ENCODE measurements at places on chromosomes 5 and 9. TPM values are rescaled to one million over a fixed set of nuclear protein-coding genes. Genes with fewer than 3 reads are reported as not detected.

- DNase-seq, result peak; percentile 50
Measured at GRCh38 chr5:134118212-134118835, 3.8 kb downstream of the TCF7 start.

DNA sequence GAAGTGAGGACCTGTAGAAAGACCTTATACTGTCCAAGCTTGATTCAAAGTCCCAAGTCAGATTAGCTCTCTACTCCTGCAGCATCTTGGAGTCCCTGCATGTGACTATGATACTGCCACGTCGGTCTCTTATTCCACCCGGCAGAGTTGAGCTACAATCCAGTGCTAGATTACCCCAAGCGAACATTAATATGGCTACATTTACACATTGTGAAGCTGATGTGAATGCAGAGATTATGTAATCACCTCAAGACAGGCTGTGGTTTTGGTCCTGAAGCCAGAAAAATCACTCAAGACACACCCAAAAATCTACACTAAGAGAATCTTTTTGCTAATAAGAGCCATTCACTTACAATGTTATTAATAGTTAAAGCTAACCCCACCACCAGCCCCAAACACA is 116.7 kb downstream of the GNA14 start:
- no peak for DNase-seq

The THBS4 gene
- polyA plus RNA-seq, result not detected

The DND1 gene
- polyA plus RNA-seq, result not detected

The ORM1 gene
- polyA plus RNA-seq, result not detected

The TAF11L5 gene
- polyA plus RNA-seq, result not detected

DNA sequence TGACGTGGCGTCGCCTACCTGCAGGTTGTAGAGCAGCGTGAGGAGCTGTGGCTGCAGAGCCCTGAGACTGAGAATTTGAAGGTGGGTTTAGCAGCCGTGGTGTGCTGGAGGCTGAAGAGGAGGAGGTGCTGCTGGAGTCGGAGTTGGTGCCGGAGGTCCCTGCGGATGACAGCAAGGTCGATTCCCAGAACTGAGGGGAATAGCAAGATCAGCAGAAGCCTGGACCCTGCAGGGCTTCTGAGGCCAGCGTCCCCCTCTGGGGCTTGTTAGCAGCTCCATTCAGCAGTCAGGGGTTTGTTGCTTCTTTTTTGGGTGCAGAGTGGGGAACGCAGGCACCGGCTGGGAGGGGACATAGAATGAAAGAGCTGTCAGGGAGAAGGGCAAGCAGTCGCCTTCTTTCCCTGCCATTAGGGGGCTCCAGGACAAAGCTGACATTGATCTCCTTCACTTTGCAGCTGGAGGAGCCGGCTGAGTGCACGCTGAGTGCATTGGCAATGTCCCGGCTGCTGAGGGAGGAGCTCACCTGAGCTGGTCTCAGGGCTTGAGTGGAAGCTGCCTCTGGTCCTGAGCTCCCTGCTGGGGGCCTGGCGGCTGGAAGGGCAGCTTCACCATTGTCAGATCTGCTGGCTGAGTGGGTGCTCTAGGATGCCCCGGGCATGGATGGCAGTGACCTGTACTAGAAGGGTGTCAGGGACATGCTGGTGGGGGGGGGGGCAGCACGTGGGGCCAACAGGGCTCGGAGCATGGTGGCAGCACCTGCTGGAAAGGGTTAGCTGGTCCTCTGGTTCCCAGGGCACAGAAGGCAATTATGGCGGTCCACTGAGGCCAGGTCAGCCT is 20.8 kb downstream of the OBP2B start:
- DNase-seq, result no peak

GRCh38 chr9:128819716-128820664 is 1.7 kb downstream of the ENDOG start:
- no peak for DNase-seq

GRCh38 chr9:35748858-35749514 is at the start of the genes GBA2 and RGP1:
Gene GBA2 (minus strand): TSS chr9:35749228. CDS start chr9:35748704, 524 bp downstream.
Gene RGP1 (plus strand): TSS chr9:35749287. CDS start chr9:35749756, 469 bp downstream.
- DNase-seq, result peak; percentile 73

- no peak for DNase-seq
Measured at GRCh38 chr5:74127381-74128320, 501.7 kb downstream of the ARHGEF28 start.

DNA sequence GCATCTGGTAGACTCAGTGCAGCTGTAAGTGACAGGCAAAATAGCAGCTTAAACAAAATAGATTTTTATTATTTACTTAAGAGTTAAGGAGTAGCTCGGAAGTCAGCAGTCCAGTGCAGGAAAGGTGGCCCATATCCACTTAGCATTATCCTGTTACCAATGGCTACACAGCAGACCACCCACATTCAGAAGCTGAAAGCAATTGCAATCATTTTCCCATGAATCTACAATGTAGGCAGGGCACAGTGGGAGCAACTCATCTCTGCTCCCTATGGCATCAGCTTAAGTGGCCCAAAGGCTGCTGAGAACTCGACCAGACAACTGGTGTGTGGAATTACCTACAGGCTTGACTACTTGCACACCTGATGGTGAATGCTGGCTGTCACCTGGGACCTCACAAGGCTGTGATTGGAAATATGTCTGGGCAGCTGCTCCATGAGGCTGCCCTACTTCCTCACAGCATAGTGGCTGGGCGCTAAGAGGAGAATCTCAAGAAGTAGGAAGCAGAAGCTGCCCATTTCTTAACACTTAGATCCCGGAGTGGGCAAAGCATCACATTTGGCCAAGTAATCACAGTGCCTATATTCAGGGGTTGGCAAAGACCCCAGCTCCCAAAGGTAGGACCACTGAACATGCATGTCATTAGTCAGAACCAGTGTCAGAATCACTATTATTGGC is 56.4 kb downstream of the SNX18 start:
- no peak for DNase-seq

DNA sequence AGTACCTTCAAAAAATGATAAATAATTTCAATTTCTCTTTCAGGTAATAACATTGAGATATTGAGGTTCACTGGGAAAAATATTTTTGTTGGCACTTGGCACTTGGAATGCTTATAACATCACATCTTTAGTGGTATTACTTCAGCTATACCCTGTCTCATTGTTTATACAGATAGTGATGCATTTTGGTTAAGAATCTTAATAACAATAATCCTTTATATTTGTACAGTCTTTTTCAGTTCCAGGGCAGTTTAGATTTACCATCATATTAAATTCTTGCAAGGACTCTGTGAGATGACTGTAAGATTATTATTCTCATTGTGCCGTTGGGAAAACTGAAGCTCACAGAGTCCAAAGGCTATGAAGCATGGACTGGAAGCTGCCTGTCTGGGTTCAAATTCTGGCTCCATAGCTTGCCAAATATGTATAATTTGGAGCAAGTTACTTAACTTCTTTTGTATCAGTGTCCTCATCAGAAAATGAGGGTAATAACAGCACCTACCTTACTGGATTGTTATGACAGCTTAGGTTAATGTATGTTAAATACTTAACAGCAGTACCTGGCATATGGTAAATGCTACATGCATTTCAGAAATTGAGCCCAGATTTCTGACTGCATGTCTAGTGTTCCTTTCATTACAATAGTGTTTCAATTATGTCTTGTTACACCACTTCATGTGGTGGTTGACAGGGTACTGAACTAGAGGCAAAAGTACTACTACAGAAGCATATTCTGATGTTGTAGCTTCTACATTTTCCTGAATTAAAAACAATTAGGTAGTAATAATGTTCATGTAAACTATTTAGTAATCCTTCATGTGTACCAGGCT is 272.2 kb downstream of the PLK2 start:
- DNase-seq, result no peak

- no peak for DNase-seq
Measured at GRCh38 chr5:103600086-103600485, 37.5 kb upstream of the NUDT12 start.

The PTPRD gene
- not detected for polyA plus RNA-seq

GRCh38 chr5:67809589-67809988 is 406.0 kb upstream of the PIK3R1 start:
- DNase-seq, result peak; percentile 36

The RNF183 gene
- polyA plus RNA-seq, result not detected

DNA sequence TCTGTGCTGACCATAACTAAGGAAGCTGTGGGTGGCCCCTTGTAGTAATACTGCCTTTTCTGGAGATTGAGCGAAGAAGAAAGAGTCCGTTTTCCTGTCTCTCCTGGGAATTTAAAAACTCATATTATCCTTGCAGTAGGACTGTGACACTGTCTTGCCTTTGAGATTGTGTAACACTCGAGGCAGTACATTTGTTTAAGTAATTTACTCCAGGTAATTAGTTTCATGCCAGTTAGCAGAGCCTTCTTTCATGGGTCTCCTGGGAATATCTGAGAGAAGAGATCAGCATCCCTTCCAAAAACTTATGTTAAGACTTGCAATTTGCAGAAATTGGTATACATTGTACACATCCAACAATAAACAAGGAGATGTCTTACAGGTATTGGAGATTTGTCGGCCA is 405.6 kb downstream of the DMRT2 start:
- no peak for DNase-seq
